ENCODE measurements at places on chromosomes 7 and 10. TPM values are rescaled to one million over a fixed set of nuclear protein-coding genes. Genes with fewer than 3 reads are reported as not detected.

The FAM237B gene
- not detected for total RNA-seq

The NPY4R gene
- total RNA-seq: not detected

The CLRN3 gene
- 0.35 TPM for total RNA-seq

- no peak for DNase-seq
Observed at GRCh38 chr7:133730360-133730759, 396.8 kb upstream of the LRGUK start.

DNA sequence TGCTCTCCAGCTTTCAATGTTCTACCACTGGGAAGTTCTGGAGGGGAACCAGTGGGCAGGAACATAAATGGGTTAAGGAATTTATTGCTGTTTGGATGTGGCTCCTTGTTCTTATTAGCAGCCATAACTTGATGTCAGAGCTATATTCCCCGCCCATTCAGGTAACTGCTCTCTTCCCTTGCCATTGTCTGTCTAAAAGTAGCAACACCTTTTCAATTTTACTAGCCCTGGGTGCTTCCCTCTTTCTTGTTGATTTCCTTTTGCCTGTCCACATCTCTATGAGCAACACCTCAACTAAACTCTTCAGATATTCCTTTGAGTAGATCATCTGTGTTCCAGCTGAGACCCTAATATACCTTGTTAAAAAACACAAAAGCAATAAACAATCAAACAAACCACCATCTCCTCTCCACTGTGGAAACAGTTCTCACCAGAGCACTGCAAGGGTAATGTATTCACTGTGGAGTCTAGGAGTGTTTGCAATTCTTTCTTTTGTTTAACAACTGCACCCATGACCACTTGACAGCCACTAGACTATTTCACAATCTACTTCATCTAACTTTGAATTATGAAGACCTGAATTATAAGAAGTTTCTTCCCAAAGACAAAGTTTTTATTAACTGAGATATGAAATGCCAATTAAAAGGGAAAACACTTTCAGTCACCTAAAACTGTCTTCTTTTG lies 436.7 kb downstream of the IPMK start:
- DNase-seq: no peak

- DNase-seq: no peak
Observed at GRCh38 chr7:47957156-47957555, 8.9 kb upstream of the PKD1L1 start.

DNA sequence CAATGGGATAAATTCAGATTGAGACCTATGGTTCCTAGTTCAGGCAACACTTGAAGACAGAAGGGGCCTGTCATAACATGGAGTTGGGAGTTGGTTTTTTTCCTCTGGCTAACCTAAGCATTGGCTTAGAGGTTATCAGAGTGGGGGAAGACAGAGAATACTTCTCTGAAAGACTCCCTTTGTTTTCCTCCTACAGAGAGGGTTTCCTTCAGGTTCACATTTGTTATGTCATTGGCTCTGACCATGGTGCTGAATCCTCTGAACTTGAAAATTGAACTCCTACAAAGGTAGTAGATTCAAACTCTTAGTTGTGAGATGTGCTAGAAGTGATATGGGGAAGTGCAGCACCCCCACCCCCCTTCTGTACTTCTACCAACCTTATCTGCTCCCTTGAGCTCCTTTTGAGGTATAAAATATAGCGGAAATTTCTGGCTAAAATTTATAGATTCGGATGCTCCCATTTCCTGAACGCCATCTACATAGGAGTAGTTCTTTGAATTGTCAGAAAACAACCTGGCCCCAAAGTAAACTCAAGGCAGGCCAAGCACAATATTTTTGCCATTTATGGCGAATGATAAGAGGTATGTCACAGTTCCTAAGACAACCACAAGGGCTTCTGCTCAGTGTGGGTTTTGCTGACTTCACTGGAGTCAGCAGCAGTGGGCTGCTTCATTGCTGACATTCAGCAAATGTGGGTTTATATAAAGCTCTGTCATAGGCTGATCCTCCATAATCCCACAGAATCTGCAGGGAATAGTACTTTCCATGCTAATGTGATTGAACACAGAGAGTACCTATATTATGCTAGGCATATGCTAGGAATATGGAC lies 131.6 kb upstream of the KLF14 start:
- DNase-seq: no peak

DNA sequence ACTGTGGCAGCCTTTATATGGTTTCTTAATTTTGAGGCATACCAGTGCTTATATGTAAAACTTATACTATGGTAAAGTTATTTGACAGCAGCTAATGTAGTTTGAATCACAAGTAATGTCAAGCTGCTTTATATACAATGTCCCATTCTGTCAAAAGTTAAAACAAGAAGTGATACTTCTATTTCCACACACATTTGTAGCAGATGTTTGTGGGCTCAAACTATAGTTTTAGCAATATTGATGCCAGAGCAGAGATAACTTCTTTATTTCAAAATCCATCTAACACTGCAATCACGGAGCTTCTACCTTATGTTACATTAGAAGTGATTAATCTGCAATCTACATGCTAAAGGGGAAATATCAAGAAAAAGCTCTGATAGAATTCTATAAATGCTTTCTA lies 149.6 kb downstream of the ADK start:
- no peak for DNase-seq

DNA sequence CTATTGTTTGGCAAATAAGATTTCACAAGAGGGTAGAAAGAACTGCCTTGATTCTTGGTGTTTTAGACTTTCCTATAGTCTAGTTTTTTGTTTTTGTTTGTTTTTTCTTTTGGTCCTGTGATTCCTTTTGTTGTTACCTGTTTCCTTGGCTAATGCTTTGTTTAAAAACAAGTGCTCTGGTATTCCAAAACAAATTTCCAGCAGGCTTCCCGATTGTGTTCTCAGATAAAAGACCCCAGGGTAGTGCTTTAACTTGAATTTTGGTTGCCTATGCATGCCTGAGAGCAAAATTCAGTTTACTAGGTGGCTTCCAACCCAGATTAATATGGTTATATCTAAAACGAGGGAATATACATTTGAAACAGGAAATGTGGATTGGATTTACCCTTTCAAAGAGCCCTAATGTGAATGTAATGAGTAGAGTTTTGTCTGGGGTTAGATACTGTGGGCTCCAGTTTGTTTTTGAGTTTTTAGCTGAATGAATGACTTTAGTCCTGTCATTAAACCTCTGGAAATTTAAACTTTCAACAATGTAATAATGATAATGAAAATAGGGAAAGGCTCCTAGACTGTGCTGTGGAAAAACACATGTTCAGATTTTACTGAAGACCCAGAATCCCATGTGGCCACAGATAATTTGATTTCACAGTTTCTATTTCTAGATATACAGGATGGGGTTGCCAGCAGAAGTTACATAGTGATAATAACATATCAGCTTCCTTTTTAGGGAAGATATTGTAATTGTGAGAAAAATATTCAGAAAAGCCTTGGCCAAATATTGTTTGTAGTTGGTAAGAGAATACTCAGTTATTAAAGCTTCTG lies 23.9 kb downstream of the AUTS2 start:
- no peak for DNase-seq
